Activated naive CD8-positive, alpha-beta T cell treated with anti-CD3 and anti-CD28 coated beads for 36 hours (primary cell): ENCODE measurements at places on chromosomes 7 and 10.
A peak's percentile ranks its signal among the peaks of the same experiment; 100 is the strongest.

GRCh38 chr10:125409756-125410155 is 249.4 kb upstream of the CTBP2 start:
- DNase-seq: no peak

DNA sequence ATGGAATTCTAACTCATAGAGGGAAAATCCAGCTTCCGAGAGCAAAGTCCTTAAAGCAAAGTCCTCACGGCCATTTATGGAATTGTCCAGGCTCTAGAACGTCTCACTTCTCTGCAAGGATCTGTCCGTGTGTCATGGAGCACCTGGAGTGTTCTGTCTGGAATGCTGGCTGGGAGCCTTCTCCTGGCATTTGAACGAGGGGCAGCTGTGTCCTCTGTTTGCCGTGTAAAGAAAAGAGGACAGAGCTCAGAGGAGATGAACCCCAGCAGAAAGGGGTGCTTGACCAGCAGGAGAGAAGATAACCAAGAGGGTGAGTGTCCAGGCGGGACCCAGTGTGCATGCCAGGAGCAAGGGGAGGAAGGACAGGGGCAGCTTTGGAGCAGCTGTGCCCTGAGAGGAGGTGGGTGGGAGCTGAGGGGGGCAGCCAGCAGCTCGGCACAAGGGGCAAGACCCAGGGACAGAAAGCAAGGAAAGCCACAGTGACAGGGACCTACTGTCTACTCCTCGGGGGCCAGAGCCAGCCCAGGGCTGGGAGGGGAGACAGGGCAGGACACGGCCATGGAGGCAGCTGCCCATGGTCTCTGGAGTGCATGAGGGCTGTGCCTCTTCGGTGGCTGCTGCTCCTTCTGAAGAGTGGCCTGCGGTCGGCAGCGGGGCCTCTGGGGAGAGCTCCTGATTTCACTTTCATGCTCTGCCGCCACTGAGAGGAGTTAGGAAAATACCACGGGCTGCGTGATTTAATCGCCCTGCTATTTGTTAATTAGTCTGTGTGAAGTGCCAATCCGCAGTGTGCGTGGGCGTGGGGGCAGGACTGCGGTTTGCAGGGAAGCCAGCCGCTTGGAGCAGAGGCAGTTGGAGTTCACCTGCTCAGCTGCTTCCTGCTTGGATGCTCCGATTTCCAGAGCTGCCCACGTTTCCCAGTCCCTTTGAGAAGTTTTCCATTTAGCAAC is 149.3 kb upstream of the SHH start:
- DNase-seq: peak; percentile 41

DNA sequence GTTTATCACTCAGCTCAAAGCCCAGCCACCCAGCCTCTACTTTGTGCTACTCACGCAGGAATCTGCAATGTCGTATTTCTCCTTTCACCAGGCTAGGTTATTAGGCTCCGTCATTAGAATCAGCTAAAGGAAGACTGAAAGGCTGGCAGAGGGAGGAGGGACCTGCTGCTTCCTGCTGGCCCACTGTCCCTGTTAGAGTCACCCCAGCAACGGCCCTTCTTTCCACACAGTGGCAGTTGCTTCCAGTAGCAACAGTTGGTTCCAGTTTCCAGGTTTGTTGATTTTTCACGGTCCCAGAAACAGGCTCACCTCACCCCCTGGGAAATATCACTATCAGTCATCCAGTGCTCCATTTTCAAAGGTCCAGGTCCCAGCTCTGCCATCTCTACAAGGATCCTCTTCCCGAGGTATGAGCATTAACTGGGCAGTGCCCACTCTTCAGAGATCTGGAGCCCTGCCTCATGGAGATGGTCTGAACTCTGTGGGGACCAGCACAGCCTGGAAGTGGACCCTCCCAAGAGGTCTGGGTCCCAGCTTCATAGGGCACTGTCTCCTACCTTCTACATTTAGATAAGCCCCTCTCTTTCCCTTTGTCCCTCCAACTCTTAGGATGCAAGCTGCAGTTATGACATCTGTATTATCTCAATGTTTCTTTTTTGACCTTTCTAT is 15.9 kb downstream of the ODAD2 start:
- DNase-seq: no peak

DNA sequence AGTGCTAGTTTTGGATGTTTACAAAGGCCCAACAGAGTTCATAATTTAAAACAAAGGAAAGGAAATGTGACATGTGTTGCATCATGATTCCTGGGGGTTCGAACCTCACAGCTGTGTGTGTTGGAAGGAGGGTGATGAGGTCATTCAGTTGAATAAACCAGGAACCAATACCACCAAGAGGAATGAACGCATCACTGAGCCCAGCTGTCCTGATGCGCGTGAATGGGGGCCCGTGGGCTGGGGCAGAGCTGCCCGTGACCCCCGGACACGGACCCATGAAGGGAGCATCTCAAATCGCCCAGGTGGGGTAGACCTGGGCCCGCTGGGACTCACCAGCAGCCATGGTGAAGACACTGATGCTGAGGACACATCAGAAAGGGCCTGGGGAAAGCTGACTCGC is 33.0 kb downstream of the BRI3 start:
- no peak for DNase-seq

DNA sequence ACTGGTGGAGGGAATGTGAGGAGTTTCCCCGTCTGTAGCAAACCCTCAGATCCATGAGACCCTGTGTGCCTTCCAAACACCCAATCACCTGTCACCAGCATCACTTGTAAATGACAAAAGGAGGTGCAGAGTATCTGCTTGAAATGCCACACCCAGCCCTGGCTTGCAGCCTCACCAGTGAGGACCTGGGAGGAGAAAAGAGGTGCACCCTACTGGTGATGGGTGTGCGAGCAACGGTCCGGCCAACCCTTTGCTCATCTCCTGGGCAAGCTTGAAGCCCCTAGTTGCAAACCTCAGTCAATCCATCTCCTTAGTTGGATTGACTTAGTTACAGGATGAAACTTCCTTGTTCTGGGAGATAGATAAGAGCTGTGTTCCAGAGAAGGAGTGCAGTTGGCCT is 62.4 kb upstream of the WAPL start:
- DNase-seq: peak; percentile 14

- peak; percentile 22 for DNase-seq
These were observed 13.1 kb downstream of the AVPI1 start for GRCh38 chr10:97673736-97674525.

DNA sequence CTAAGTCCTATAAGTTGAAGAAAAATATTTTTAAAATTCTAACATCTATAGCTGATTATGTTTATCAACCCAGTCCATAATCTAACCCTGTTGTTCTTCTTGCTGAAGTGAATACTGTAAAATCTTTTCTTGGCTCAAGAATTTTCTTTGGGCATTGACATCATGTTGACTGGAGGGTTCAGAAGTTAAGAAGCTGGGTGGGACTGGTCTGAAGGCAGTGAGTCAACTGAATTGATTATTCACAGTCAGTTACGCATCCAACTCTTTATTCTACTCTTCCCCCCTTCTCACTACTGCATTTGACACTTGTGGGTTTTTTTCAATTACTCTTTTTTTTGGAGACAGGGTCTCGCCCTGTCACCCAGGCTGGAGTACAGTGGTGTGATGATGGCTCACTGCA is 31.0 kb downstream of the DENND2A start:
- DNase-seq: no peak

DNA sequence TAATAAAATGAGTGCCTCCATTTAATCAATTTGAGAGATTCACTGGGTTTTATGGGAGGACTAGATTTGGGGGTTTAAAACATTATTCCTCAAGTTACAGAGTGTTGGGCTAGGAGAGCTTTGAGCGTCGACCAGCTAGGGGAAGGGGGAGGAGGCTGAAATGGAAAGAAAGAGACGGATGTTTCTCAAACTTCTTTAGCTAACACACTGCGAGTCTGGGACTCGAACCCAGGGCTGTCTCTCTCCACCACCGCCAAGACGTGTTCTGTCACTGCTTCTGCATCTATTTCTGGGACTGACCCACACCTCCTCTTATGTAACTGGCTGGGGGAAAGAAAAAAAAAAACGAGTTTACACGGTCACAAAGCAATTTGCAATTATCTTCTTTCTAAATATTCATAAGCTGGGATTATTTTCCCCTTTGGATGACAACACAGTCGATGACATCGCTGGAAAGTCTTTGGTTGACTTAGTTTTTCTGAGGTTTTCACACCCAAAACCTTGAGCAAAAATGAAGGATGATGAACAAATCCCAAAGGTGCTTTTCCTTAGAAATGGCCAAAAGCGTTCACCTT is 27.2 kb downstream of the CHST15 start:
- no peak for DNase-seq

GRCh38 chr10:13845897-13846296 is 259.1 kb downstream of the PRPF18 start:
- no peak for DNase-seq

DNA sequence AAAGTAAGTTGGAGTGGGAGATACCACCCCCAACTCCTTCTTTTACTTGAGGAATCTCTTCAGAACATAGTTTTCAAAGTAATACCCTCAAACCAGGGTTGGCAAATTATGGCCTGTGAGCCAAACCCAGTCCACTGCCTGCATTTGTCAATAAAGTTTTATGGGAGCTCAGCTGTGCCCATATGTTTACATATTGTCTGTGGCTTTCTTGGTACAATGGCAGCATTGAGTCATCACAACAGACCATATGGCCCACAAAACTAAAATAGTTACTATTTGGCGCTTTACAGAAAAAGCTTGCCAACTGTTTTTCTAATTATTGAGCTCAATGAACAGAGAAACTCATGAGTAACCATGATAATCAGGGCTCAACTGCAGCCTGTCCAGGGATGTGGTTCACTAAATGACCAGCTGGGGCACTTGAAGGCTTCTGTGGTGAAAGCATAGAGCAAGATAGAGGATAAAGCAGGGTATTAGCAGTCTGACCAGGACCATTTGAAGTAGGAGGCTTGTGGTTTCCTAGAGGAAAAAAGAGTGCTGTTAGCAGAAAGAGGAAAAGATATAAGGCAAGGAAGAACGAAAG is 196.0 kb upstream of the GRB10 start:
- DNase-seq: no peak

DNA sequence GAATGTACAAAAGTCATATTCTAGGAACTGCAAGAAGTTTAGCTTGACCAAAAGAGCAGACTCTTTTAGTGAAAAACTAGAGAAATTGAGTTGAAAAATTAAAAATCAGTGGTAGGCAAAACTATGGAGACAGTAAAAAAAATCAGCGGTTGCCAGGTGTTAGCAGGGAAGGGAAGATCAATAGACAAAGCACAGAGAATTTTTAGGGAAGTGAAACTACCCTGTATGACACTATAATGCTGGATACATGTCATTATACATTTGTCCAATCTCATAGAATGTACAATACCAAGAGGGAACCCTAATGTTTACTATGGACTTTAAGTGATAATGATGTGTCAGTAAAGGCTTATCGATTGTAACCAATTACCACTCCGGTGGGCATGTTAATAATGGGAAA is 761.9 kb downstream of the MAGI2 start:
- no peak for DNase-seq

- peak; percentile 36 for DNase-seq
These were observed 174.7 kb downstream of the HERPUD2 start for GRCh38 chr7:35519971-35520809.

GRCh38 chr7:82263920-82264782 is 179.4 kb downstream of the CACNA2D1 start:
- no peak for DNase-seq

- DNase-seq: no peak
These were observed 135.2 kb downstream of the RGS10 start for GRCh38 chr10:119407254-119407777.

DNA sequence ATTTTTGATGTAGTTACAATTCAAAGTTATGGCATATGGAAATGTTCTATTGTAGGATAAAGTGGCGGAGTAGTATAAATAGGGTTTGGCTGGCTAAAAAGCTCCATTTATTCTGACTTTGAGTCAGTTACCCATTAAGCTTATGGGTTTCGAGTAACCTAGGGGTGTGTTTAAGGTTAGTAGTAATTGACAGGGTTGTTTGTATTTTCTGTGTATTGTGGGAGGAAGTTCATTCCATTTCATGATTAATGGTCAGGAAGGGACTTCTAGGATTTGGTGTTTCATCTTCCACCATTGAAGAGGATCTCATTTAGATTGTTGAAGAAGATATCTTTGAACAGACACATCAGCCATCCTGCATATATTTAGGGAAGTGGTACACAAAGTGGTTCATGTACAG is 75.0 kb downstream of the BICC1 start:
- no peak for DNase-seq

GRCh38 chr7:158353606-158354570 is 233.7 kb downstream of the PTPRN2 start:
- DNase-seq: peak; percentile 9

DNA sequence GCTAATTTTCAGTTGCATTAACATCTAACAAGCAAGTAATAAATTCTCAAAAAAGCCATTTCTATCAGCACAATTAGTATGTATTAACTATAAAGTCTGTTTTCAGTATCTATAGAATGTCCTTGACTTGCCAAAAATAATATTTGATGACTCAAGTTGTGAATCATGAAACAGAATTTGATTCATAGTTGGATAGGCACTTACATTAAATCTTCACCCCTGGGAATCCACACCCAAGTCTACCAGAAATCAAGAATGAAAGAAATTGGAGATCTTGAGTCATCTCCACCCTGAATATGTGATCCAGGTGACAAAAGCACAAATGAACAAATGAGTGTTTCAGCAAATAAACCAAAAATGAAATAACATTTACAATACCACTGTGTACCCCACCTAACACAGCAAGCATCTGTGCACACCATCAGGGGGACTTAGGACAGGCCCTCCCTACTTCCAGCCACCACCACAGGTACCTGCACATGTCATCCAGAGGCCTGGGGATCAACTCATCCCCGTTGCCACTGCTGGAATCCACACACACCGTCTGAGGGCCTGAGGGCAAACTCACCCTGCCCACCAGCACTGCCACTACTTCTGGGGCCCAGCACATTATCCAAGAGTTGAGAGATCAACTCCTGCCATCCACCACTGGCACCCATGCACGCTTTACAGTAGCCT is 160.1 kb downstream of the MTERF1 start:
- no peak for DNase-seq

DNA sequence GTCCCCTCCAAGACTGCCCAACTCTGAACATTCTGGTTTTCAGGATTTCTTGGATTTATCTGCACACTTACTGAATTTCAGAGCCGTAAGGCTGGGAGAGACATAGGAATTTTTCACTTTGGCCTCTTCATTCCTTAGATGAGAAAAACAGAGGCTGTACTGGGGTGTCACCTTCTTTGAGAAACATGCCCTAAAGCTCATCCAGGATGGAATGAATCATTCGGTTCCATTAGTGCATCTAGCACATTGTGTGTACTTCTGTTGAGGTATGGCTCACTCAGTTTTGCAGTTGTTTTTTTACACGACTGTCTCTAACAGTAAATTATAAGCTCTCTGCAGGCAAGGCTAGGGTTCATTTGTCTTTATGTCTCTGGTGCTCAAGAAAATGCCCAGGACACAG is 383.4 kb downstream of the GATA3 start:
- no peak for DNase-seq

DNA sequence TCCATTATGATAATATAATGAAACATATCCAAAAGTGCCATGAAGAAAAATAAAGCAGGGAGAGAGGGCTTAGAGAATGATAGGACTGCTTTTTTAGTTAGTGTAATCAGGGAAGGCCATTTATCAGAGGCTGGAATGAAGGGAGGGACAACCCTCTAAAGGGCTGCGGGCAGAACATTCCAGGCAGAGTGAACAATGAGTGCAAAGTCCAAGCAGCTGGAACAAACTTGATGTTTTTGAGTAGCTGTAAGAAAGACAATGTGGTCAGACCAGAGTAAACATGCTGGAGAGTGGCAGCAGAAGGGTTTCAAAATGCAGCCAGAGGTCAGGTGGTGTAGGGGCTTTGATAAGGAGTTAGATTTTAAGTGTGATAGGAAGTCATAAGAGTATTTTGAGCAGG is 65.6 kb upstream of the CCDC6 start:
- no peak for DNase-seq

- DNase-seq: no peak
These were observed 111.5 kb upstream of the ANLN start for GRCh38 chr7:36278069-36278619.
